Spleen (tissue), 13 donors: ENCODE measurements at places on chromosomes 2 and 18. TPM values are rescaled to one million over a fixed set of nuclear protein-coding genes. Genes with fewer than 3 reads are reported as not detected.

- no peak overlapping the region for H3K4me3 ChIP-seq
- peaks cover 5% of the 10 kb centered on the region for H3K4me1 ChIP-seq
These were observed 371.6 kb downstream of the EIPR1 start for GRCh38 chr2:3005859-3006501.

DNA sequence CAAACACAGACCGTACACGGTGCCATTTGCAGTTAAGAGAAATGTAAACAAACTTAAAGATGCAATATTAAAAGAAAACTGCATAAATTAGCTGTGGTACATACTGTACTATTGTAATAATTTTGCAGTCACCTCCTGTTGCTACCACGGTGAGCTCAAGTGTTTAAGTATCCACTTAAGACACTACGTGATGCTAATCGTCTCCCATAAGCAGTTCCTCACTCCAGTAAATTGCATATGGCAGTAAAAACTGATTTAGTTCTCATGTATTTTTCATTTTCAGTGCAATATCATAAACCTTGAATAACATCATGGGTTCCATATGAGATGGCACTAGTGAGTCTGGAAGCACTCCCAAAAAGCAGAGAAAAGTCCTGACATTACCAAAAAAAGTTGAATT is 14.4 kb downstream of the CLEC4F start:
- no peak overlapping the region for H3K4me3 ChIP-seq
- H3K27me3 ChIP-seq: no peaks in the 10 kb centered on the region
- H3K27ac ChIP-seq: no peak overlapping the region
- no peaks in the 10 kb centered on the region for H3K36me3 ChIP-seq
- H3K4me1 ChIP-seq: no peaks in the 10 kb centered on the region

GRCh38 chr2:197464175-197464574 is 10.8 kb downstream of the COQ10B start:
- H3K4me3 ChIP-seq: no peak overlapping the region
- peaks cover 97% of the 10 kb centered on the region for H3K36me3 ChIP-seq
- DNase-seq: no peak
- H3K4me1 ChIP-seq: peaks cover 22% of the 10 kb centered on the region
- H3K27ac ChIP-seq: no peak overlapping the region
- H3K27me3 ChIP-seq: no peaks in the 10 kb centered on the region

- no peak overlapping the region for H3K27ac ChIP-seq
- H3K4me3 ChIP-seq: no peak overlapping the region
- DNase-seq: no peak
- no peaks in the 10 kb centered on the region for H3K27me3 ChIP-seq
- peaks cover 26% of the 10 kb centered on the region for H3K4me1 ChIP-seq
These were observed 15.9 kb upstream of the HAAO start for GRCh38 chr2:42808301-42808700.

DNA sequence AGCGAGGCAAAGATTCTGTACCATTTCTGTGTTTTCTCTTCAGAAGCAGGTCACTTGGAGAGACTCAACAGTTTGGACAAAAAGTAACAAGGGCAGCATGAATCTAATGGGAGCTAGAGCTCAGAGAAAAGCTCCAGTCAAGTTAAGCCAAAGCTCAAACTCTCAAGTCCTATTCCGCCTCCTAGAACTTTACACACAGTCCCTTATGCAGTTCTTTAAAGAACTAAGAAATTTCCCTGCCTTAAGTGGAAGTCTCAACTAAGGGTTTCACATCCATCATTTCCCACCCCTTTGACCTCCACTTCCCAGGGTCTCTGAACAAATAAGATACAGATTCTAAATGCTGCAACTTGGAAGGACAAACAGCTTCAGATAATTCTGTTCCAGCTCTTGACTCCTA is 121.3 kb upstream of the RNU4ATAC start:
- no peak overlapping the region for H3K27ac ChIP-seq
- H3K36me3 ChIP-seq: peaks cover 21% of the 10 kb centered on the region
- H3K4me1 ChIP-seq: no peaks in the 10 kb centered on the region
- DNase-seq: no peak
- no peak overlapping the region for H3K4me3 ChIP-seq
- H3K27me3 ChIP-seq: no peaks in the 10 kb centered on the region

The COL3A1 gene
- 43.4 TPM for polyA plus RNA-seq

The CLHC1 gene
- polyA plus RNA-seq: 15.5 TPM

DNA sequence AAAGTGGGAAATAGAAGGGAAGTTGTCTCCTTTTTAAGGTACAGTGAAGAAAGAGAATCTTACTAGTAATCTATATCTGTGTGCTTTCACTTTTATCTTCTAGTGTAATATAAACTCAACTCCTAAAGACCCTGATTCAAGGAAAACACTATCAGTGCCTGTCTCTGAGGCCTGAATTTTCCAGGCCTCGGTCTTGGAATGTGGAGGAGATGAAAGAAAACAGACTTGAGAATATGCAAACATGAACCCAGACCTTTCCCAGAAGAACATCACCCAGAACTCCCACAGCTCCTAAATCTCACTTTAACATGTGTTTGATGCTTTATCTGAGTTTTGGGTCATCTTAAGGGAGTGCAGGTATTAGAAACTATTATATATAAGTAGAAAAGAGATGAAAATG is 51.8 kb downstream of the EPB41L5 start:
- H3K36me3 ChIP-seq: no peaks in the 10 kb centered on the region
- no peak overlapping the region for H3K27ac ChIP-seq
- H3K27me3 ChIP-seq: no peaks in the 10 kb centered on the region
- no peak overlapping the region for H3K4me3 ChIP-seq
- DNase-seq: no peak

DNA sequence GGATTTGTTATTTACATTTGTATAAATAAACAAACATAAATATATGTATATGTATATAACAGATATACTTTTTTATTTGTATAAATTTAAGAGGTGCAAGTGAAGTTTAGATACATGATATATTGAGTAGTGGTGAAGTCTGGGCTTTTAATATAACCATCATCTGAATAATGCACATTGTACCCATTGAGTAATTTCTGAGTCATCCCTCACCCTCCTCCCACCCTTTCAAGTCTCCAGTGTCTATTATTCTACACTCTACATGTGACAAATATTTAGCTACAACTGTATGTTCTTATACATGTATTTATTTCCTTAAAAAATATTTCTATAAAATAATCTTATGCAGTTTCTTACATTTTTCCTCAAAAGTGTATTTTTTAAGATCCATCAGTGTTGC is 358.7 kb upstream of the TFPI start:
- no peaks in the 10 kb centered on the region for H3K36me3 ChIP-seq
- no peak for DNase-seq
- H3K4me3 ChIP-seq: no peak overlapping the region
- no peaks in the 10 kb centered on the region for H3K4me1 ChIP-seq
- H3K27ac ChIP-seq: no peak overlapping the region

The CREG2 gene
- polyA plus RNA-seq: not detected

DNA sequence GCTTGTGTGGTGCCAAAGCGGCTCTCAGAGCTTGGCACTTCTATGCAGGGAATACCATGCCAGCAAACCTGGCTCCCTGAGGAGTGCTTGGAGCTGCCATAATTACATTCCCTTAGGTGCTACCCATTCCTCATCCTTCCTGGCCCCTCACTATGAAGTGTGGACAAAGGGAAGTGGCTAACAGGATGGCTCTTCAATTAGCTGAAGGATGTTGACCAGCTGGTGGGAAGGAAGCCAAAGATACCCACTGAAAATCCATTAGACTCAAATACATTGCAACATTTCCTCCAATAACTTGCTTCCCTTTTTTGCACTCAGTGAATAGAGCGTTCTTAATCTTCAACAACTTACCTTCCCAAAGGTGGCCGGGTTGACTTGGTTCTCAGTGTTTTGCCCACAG is 8.5 kb downstream of the RFX8 start:
- no peak overlapping the region for H3K4me3 ChIP-seq
- H3K4me1 ChIP-seq: no peaks in the 10 kb centered on the region
- no peaks in the 10 kb centered on the region for H3K27me3 ChIP-seq
- no peak overlapping the region for H3K27ac ChIP-seq
- H3K36me3 ChIP-seq: no peaks in the 10 kb centered on the region

The TOGARAM2 gene
- polyA plus RNA-seq: 9.0 TPM

- no peak for DNase-seq
- no peak overlapping the region for H3K4me3 ChIP-seq
- no peaks in the 10 kb centered on the region for H3K27me3 ChIP-seq
- H3K27ac ChIP-seq: no peak overlapping the region
- H3K4me1 ChIP-seq: no peaks in the 10 kb centered on the region
These were observed 131.5 kb upstream of the L3MBTL4 start for GRCh38 chr18:6546229-6546628.

DNA sequence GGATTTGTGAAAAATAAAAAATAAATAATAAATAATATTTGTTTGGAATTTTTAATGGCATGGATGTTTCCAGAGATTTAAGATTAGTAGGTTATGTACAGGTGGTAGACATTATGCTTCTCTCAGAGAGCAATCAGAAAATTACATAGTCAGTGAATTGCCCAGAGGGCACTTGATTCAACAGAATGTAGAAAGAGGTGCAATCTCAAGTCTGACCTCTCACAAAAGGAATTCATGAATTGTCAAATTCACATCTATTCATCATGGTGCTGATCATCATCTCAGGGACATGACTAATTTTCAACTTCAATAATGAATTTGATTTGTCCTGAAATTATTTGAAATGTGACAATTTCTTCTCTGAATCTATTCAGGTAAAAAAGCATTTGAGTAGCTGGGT is 172.5 kb downstream of the PDE11A start:
- no peaks in the 10 kb centered on the region for H3K4me1 ChIP-seq
- no peak overlapping the region for H3K4me3 ChIP-seq
- H3K27ac ChIP-seq: no peak overlapping the region
- DNase-seq: no peak

DNA sequence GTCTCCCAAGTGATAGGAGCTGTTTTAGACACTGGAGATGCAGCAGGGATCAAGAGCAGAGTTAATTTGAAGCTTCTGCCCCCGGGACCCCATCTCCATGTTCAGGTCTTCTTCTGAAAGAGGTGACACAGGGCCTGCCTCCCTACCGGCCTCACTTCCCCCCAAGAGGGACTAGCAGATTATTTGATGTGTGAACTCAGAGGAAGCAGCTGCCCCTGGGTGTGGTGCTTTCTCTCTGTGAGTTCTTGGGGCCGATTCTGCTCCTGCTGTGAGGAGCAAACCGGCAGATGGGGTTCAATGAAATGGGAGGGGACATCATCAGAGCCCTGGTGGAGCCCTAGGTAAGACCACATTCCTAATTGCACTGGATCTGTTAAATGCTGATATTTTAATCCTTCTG is 193.4 kb downstream of the FBXO15 start:
- H3K27ac ChIP-seq: no peak overlapping the region
- no peaks in the 10 kb centered on the region for H3K36me3 ChIP-seq
- DNase-seq: no peak
- no peaks in the 10 kb centered on the region for H3K27me3 ChIP-seq
- no peaks in the 10 kb centered on the region for H3K4me1 ChIP-seq

GRCh38 chr18:75496151-75496550 is 68.6 kb upstream of the SMIM21 start:
- H3K27ac ChIP-seq: no peak overlapping the region
- H3K27me3 ChIP-seq: no peaks in the 10 kb centered on the region
- H3K36me3 ChIP-seq: no peaks in the 10 kb centered on the region

The MALL gene
- polyA plus RNA-seq: 1.7 TPM

DNA sequence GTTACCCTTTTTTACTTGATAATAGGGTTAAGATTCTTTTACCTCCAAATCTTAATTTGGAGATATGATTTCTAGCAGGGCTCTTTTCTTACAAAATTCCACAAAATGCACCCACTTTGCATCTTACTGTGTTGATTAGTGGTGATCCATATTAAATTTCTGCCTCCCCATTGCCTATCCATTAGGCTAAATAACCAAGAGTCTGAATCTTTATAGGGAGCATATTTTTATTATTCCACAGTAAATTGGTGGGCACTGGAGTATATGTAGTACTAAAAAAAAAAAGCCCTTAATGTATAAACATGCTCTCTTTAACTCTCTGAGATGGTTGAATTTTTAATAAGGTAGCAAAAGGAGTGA is 8.1 kb upstream of the TXNDC2 start:
- no peaks in the 10 kb centered on the region for H3K27me3 ChIP-seq
- H3K27ac ChIP-seq: peak overlapping the region; percentile 67

The OTOS gene
- not detected for polyA plus RNA-seq

DNA sequence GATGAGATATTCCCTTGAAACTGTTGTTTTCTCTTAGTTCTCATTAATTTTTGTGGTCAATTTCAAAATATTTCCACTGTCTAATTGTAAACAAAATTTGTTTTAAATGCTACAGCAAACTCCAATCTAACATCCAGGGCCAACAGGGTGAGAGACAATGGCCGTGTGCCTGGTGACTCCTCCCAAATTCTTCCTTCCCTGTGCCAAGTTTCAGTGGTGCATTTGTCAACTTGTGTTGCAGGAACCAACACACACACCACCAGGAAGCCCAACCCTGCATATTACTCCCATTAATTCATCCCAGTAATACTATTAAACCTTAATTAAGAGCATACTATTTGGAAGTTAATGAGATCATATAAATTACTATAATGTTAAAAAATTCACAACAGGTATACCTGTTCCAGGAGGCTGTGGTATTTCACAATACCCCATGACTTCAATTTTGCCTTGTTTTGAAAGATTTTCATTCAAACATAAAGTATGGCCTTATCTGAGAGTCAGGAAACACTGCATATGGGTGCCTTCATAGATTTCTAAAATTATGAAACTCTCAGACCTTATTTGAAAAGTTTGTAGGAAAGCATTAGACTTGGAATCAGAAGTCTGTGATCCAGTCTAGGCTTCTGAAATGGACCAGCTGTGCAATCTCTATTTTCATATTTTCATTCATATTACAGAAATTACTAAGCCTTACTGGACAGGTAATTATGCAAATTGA is 1.1 kb downstream of the SERPINB2 start:
- no peak overlapping the region for H3K4me3 ChIP-seq
- H3K4me1 ChIP-seq: no peaks in the 10 kb centered on the region
- no peaks in the 10 kb centered on the region for H3K36me3 ChIP-seq
- H3K27ac ChIP-seq: no peak overlapping the region
- no peak for DNase-seq

- H3K4me3 ChIP-seq: no peak overlapping the region
- H3K36me3 ChIP-seq: no peaks in the 10 kb centered on the region
- no peaks in the 10 kb centered on the region for H3K27me3 ChIP-seq
- no peak for DNase-seq
These were observed 68.7 kb upstream of the WIPF1 start for GRCh38 chr2:174666312-174666711.

The LANCL1 gene
- 12.0 TPM for polyA plus RNA-seq

The SRBD1 gene
- 4.6 TPM for polyA plus RNA-seq

GRCh38 chr2:167756446-167756845 is 490.9 kb downstream of the STK39 start:
- no peak for DNase-seq
- no peaks in the 10 kb centered on the region for H3K27me3 ChIP-seq
- no peaks in the 10 kb centered on the region for H3K4me1 ChIP-seq
- no peaks in the 10 kb centered on the region for H3K36me3 ChIP-seq

- no peaks in the 10 kb centered on the region for H3K27me3 ChIP-seq
- no peaks in the 10 kb centered on the region for H3K4me1 ChIP-seq
- no peak for DNase-seq
- H3K27ac ChIP-seq: no peak overlapping the region
- no peaks in the 10 kb centered on the region for H3K36me3 ChIP-seq
These were observed 850.6 kb upstream of the CHAC2 start for GRCh38 chr2:52916981-52917380.

DNA sequence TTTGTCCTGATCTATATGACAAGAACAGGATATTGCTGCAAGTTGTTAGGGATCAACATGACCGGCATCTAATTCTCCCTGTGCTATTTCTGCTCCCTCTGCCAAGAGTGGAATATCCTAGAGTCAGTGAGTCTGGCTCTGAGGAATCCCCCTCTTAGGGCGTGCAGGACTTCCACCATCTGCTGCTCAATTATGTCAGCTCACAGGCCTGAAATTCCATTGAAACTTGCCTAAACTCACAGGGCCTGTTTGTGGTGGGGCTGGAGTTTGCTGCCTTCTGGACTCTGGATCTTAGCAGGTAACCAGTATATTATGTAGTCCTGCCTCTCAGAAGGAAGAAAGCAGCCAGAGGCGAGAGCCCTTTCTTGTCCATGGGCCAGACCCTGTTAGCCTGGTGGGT is 323.0 kb downstream of the TSN start:
- no peak overlapping the region for H3K4me3 ChIP-seq
- no peaks in the 10 kb centered on the region for H3K36me3 ChIP-seq
- no peak overlapping the region for H3K27ac ChIP-seq
- no peak for DNase-seq
